CD4-positive, alpha-beta T cell treated with Interferon gamma for 1 hour (primary cell): ENCODE measurements at places on chromosomes 5 and 9.

DNA sequence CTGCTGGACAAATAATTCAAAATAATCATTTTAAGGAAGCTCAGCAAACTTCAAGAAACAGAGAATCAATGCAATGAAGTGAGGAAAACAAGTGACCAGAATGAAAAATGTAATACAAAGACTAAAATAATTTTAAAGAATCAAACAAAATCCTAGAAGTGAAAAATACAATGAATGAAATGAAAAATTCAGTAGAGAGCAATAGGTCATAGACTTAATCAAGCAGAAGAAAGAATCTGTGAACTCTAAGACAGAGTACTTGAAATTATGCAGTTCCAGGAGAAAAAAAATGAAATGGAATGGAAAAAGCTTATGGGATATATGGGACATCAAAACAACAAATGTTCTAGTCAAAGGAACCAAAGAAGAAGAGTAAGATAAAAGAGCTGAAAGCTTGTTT, 11.8 kb upstream of the ZDHHC21 start:
- no peak for DNase-seq

GRCh38 chr9:27282269-27282668, 14.7 kb downstream of the EQTN start:
- DNase-seq = no peak

- DNase-seq = no peak
Observed at GRCh38 chr5:60843386-60843935, 608 bp downstream of the ELOVL7 start.

GRCh38 chr5:81909677-81910076, 62.1 kb upstream of the ATG10 start:
- DNase-seq = no peak

- DNase-seq = no peak
Observed at GRCh38 chr9:91839926-91840465, 110.0 kb downstream of the ROR2 start.
